ENCODE measurements at places on chromosomes 2 and 18.

DNA sequence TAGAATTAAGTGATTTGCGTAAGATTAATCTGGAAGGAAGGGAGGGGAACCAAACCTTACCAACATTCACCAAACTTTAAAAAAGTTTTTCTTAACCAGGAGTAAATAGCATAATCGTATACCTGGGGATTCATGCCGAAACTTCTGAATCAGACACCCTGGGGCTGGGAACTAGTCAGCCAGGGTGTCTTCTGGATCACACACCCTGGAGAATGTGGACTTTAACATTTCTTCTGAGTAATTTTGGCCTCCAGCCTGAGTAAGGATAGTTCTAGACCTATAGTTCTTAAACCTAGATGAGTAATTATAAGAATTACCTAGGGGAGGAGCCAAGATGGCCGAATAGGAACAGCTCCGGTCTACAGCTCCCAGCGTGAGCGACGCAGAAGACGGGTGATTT is 44.1 kb upstream of the MEIS1 start:
- no peak for DNase-seq

DNA sequence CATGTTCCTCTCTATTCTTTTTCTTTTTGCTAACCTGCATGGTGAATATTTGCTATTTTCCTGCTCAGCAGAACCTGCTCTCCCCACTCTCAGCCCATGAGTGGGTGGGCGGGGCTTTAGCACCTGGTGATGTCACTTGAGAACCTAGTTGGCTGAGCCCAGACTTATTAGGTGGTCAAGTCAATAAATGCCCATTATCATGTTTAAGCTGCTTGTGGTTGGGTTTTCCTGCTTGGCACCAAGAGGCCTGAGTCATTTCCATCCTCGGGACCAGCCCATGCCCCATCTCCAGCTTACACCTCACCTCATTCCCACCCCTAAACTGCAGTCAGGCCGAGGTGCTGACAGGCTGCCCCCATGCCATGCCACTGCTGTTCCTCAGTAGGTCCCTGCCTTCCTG is 226.6 kb downstream of the ANKRD30B start:
- DNase-seq, result no peak

DNA sequence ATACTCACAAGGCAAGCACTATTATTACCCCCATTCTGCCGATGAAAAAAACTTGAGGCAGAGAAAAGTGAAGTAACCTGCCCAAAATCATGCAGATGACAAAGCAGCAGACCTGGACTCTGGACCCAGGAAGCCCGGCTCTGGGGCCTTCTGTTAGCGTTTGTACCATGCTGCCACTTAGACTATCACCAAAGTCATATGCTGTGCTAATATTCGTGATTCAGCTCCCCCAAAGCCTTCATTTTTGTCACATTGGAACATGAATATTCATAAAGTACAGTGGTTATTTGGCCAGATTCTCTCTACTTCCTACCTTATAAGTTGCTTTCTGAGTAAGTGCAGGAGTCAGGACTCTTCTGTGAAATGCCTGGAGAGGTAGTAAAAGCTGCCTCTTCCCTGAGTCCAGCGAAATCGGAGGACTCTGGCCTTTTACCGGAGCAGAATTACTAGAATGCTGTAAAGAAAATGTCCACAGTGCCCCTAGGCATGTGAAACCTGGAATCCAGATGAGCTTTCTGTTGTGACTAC is 86.7 kb downstream of the FTCDNL1 start:
- no peak for DNase-seq

- DNase-seq, result no peak
These were observed 54.8 kb downstream of the SYT4 start for GRCh38 chr18:43222501-43222900.

- no peak for DNase-seq
These were observed 140.5 kb downstream of the ZNF236 start for GRCh38 chr18:76962851-76963250.

All from T-helper 9 cell (primary cell).